Bronchial smooth muscle cell (primary cell): ENCODE measurements at places on chromosomes 2 and 18. TPM values are rescaled to one million over a fixed set of nuclear protein-coding genes. Genes with fewer than 3 reads are reported as not detected.

The ADNP2 gene
- total RNA-seq, result 7.4 and 10.6 TPM in 2 replicates

The PROC gene
- not detected in 2 replicates for total RNA-seq

The CACNB4 gene
- total RNA-seq, result 0.95 and 1.3 TPM in 2 replicates

The FOXD4L1 gene
- under 0.01 TPM in 1 of 2 replicates, not detected in the other for total RNA-seq

The ERICH2 gene
- 1.2 TPM in 1 of 2 replicates, not detected in the other for total RNA-seq
